ENCODE measurements at places on chromosomes 12 and 14.

- no peak for DNase-seq
Observed at GRCh38 chr12:108298761-108299275, 40.3 kb downstream of the CMKLR1 start.

- no peak for DNase-seq
Observed at GRCh38 chr12:124293286-124294003, 1.4 kb upstream of the RFLNA start.

DNA sequence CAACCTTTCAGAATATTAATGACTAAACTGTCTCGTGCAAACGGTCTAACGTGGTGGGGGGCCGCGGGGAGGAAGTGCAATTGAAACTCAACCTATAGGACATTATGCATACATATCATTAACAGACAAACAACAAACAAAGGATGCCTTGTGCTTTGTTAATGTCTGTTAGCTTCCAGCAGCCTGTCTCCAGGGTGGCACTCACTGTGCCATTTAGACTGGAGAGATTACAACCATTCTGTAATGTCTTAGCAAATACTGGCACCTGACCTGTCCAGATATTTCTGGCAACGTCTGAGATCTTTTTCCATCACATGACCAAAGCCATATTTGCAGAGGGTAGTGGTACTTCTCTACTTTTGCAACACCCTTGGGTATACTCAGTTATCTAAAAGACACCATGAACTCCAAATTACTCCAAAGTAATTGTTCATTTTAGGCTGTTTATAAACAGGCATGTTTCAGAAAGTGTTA, 11.6 kb downstream of the BHLHE41 start:
- no peak for DNase-seq

DNA sequence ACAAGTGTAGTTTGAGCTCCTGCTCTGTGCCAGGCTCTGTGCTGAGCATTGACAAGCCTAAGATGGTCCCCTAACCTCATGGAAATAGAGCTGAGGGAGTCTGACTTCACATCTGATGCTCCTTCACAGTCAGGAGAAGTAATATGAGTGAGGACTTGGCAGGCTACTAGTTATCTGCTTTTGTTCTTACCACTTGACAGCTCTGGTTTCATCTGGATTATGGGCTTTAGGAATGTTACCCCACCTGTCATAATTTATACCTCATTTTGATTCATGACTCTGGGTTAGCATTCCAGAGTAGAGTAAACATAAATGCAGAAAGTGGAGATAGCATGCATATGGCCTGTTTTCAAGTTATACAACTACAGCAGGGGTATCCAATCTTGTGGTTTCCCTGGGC, 40.5 kb downstream of the ATP6V1D start:
- DNase-seq, result no peak

DNA sequence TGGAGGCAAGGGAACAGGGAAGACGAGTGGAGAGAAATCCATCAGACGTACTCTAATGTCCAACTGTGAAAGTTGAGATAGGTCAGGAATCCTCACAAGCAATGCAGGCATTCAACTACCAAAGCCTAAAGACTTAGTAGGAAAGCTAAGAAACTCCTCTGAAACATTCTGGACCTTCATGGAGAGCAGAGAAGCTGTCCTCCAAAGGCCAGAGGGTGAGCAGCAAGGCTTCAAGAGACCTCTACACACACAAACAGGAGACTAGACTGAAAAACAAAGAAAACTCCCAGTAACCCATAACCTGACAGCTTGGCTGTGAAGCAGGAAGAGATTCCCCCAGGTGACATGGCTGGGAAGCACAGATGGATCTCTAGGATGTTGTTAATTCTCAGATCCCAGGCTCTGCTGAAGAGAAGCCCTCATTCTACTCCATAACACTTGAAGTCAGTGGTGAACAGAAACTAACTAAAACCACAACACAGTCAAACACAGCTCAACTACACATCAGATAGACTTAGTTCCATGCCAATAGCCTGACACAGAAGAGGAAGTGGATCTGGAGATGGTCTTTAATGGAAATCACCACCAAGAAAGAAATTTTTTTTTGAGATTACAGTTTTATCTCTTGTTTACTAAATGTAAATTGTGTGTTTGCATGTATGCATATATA, 23.2 kb upstream of the LYZ start:
- DNase-seq, result no peak
